Adipocyte (in vitro differentiated cells): ENCODE measurements at places on chromosomes 7 and 10.

GRCh38 chr10:124032087-124032935 lies 61.1 kb downstream of the CHST15 start:
- DNase-seq, result no peak

DNA sequence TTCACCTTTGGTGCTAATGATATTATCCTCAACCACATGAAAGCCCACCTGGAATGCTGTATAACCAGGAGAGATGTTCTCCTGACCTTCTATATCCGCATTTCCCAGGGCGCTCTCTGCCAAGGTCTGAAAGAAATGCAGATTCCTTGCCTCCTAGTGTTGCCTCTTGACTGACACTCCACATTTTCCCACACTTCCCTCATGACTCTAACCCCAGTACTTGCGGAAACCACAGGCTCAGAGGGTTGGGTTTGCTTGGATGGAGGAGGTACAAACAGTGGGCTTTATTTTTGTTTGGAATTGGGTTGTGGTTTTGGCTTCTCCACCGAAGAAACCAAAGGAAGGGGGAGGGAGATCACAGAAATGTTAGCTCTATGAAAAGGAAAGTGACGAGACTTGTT lies 222.9 kb upstream of the CELF2 start:
- DNase-seq, result no peak

GRCh38 chr7:91137788-91138368 lies 126.4 kb upstream of the FZD1 start:
- no peak for DNase-seq

GRCh38 chr7:114133717-114134116 lies 214.9 kb upstream of the PPP1R3A start:
- DNase-seq, result no peak

- DNase-seq, result peak; percentile 44
Observed at GRCh38 chr10:122044045-122044661, 55.2 kb downstream of the TACC2 start.

DNA sequence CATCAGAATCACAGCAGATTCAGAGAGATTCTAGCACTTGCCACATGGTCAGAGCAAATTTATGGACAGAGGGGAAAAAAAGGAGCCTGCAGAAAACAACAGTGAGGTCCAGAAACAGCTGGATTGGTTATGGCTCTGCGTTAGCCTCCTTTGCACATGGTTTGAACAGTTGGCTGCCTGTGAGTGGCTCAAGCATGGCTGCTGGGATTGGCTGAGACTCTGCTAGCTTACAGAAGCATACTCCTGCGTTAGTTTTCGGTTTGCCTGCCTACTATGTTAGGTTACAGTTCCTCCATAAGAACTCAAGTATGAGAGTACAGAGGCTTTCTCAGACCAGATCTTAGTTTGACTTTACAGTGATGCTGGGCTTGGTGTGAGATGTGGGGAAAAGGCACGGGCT lies 80.7 kb upstream of the WDR11 start:
- DNase-seq, result peak; percentile 7

DNA sequence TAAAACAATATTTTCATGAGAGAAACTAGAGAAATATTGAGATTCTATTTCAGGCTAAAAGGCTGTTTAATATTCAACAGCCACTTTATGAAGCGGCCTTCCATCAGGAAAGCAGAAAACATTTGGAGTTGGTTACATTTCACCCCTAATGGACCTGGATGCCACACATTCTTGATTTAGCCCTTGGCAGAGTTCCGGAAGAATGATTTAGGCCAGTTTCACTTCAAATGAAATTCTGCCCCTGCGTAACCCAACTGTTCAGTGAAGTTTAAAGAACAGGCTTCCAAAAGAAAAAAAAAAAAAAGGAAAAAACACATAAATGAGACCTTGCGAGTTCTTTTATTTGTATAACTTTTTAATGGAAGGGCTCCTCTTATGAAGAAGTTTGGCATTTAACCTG lies 239.2 kb upstream of the AKR1E2 start:
- DNase-seq, result peak; percentile 71

GRCh38 chr7:50792342-50793119 lies 9.8 kb upstream of the GRB10 start:
- DNase-seq, result peak; percentile 80
